ENCODE measurements at places on chromosomes 11 and 22.

GRCh38 chr11:70627219-70627618 is 228.9 kb downstream of the CTTN start:
- DNase-seq, result no peak

- no peak for DNase-seq
These were observed 1.2 kb upstream of the MPPED2 start for GRCh38 chr11:30587269-30587812.

DNA sequence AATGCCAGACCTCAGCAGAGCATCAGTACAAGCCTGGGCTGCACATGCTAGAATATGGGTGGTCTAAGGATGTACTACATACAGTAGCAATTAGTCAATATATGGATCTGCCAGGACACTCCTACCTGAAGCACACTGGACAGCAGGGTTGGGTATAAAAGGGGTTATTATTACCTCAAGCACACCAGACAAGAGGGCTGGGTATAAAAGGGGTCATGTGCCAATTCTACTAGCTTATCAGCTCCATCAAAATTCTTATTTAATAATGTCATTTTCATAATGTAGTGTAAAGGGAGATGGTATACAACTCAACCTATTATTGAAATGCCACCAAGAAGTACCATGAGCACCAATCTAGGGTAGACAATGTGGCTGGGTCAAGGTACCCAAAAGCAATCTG is 44.7 kb upstream of the PRODH start:
- no peak for DNase-seq

- peak; percentile 40 for DNase-seq
These were observed 48.5 kb upstream of the PPP2R1B start for GRCh38 chr11:111814557-111815320.

DNA sequence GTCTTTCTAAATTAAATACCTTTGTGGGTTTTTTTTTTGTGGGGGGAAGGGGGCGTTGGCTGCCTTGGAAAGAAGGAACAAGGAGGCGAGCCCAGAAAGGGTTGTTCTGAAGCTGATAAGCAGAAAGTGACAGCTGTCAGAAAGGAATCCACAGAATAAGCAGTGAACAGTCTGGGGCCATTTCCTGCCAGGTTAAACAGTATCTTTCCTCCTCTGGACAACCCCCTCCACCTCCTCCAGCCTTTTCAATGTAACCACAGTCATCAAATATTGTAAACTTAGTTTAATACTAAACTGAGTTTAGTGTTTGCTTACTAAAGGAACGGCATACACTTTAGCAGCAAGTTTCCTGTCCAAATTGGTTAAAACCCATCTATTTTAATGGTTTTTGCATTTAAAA is 271.2 kb upstream of the SYN3 start:
- DNase-seq, result no peak

GRCh38 chr11:23502826-23503225 is 642.6 kb upstream of the CCDC179 start:
- DNase-seq, result no peak

DNA sequence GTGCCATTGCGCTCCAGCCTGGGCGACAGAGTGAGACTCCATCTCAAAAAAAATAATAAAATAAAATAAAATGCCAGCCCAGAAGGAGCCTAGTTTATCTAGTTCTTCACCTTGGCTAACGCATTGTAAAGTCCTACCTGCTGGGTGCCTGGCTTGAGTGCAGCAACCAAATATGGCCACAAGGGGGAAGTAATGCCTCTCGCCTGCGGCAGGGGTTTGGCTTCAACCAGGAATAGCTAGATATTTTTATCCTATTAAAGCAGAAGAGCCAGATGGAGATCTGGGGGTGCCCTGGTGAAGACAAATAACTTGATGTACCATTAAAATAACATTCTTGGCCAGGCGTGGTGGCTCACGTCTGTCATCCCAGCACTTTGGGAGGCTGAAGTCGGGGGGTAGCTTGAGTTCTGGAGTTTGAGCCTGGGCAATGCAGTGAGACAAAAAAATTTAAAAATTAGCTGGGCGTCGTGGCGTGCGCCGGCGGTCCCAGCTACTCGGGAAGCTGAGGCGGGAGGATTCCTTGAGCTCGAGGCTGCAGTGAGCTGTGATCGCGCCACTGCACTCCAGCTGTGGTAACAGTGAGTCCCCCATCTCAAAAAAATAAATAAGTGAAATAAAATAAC is 20.6 kb upstream of the PLEKHB1 start:
- DNase-seq, result peak; percentile 38

DNA sequence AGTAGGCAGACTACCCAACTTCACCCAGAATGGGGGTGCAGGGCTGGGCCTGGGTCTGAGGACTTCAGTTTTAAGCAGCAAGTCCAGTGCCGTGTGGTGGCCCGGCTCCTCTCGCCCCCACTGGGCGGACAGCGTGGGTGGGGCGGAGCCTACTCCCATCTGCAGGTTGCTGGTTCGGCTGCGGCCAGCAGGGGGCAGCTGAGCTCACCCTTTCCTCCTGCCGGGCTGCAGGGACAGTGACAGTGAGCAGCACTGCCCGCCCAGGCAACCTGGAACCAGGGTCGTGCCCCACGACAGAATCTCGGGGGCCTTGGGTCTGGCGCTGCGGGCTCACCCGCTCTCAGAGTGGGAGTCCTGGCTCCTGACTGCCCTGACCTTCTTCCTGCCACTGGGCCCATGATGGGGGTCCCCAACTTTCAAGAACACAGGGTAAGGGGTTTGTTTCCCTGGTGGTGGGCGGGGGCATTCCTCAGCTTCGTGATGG is 6.2 kb upstream of the NEAT1 start:
- DNase-seq, result peak; percentile 68

GRCh38 chr11:60908803-60909202 is 2.4 kb upstream of the PRPF19 start:
- no peak for DNase-seq

DNA sequence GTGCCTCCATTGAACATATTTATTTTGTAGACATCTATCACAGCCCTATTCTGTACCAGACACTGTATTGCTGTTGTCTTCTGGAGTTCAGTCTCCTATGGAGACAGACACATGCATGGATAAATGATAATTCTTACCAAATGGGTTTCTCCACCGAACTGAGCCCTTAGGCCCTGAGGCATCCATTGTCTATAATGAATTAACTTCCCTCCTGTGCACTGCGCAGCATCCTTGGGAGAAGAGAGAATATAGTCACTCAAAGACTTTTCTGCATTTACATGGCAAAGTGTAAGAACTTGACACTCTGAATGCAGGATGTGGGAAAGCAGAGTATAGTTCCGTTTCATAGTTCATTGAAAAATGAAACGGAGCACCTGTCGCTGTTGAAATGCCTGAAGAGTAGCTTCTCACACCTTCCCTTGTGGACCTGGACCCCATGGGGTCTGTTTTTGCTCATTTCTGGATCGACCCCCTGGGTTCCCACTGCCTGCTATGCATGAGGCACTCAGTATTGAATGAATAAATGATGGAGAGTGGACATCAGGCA is 6.2 kb downstream of the ZNRF3 start:
- no peak for DNase-seq

DNA sequence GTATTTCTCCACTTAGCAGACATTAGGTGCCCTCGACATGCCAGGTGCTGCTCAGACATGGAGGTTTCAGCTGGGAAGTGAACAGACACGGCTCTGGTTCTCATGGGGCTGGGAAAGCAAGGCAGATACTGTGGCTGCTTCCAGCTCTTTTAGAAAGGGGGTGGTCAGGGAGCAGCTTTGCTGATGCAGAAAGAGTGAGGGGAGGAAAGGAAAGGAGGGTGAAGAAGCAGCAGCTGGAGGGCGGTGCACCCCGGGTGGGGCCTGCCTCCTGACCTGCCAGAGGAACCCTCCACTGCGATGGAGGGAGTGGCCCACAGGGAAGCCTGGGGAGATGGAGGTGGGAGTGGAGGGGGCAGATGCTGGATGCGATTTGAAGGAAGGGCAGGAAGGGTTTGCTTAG is 76.8 kb downstream of the MORC2 start:
- no peak for DNase-seq

GRCh38 chr11:74388678-74389327 is 9.4 kb downstream of the PGM2L1 start:
- DNase-seq, result no peak

GRCh38 chr11:122440811-122441665 is 214.5 kb upstream of the UBASH3B start:
- no peak for DNase-seq

- peak; percentile 51 for DNase-seq
These were observed 18.9 kb upstream of the PISD start for GRCh38 chr22:31680861-31681341.

DNA sequence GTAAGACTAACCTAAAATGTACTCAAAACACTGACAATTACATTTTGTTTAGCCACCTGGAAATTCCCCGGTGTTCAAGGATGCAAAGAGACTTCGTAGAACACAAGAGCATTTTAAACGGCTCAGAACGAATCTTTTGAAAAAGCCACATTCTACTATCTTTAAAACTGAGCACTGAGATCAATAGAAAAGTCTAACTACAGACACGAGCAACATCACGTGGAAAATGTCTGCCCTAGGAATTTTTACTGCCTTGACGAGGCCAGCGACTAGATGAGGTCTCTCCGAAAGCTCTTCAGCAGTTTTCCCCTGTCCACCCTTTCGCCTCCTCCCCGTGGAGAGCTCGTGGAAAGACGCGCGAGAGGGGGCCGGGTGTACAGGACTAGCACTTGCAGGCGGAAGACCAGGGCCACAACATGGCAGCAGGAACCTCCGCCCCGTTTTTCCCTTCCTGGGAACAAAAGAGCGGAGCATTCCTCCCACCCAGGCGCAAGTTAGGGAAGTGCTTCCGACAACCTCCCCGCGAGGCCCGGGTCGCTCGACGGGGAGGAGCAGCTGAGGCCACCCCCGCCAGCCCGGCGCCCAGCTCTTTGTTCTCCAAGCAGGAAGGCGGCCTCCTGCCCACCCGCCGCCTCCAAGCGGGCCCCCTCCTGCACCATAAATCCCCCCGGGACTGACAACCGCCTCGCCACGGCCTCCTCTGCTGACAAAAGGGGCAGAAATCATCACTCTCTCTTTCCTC is 1.1 kb downstream of the EIF4G2 start:
- peak; percentile 18 for DNase-seq

GRCh38 chr11:95682552-95682951 is 107.0 kb downstream of the FAM76B start:
- no peak for DNase-seq

GRCh38 chr11:130711193-130711592 is 205.1 kb downstream of the SNX19 start:
- no peak for DNase-seq

- no peak for DNase-seq
These were observed 209.3 kb downstream of the TBC1D22A start for GRCh38 chr22:46971764-46972125.

DNA sequence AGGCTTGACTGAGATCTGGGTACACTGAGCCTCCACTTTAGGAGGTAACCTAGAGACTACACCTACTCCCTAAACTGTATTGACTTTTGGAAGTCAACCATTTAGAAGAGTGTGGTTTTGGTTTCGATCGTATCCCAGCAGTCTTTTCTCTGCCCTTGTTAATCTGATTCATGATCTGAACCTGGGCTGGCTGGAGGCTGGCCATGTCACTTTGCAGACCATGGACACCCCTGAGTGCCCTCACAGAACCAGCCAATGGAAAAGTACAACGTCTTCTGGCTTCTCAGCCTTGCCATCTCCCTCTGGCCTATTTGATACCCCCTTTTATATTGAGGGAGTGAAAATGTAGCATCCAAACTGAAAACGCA is 10.8 kb downstream of the EHF start:
- DNase-seq, result no peak

- DNase-seq, result no peak
These were observed 59.8 kb downstream of the NAV2 start for GRCh38 chr11:19772480-19772879.

DNA sequence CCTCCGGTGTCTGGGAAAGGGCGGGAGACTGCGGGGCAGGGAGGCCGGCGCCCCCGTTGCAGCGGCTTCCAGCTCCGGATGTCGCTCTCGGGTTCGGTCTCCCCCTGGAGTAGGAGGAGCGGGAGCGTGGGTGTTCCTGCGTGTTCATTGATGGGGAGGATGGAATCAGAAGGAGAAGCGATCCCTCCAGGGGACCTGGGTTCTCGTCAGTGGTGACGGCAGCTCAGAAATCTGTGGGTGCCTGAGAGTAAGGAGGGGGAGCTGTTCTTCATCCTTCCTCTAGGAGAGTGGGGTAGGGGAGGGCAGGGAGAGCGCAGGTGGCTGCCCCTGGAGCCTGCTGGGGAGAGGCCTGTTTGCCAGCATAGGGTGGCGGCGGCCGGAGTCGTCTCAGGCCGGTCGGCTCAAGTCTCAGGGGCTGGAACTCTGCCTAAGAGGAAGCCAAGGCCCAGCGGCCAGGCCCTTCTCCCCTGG is 1.1 kb downstream of the UBASH3B start:
- DNase-seq, result no peak

- no peak for DNase-seq
These were observed 22.5 kb downstream of the RCN1 start for GRCh38 chr11:32113200-32113919.

DNA sequence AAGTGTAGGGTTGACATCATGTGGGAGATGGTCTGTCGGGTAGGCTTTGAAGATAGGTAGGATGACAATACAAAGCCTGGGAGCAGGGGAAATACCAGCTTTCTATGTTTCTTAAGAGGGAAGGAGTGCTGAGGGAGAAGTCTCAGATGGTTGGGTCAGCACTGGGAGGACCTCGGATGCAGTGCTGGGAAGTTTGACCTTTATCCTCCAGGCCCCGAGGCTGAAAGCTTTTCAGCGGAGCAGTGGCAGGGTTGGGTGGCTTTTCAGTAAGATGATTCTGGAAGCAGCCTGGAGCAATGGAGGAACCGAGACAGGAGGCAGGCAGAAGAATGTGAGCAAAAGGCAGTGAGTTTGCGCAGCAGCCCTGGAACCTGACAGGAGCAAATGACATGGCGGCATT is 43.5 kb upstream of the MYO18B start:
- no peak for DNase-seq

GRCh38 chr11:94272738-94273313 is 31.6 kb upstream of the IZUMO1R start:
- DNase-seq, result no peak

- no peak for DNase-seq
These were observed 76.6 kb upstream of the UCP3 start for GRCh38 chr11:74085542-74085892.

DNA sequence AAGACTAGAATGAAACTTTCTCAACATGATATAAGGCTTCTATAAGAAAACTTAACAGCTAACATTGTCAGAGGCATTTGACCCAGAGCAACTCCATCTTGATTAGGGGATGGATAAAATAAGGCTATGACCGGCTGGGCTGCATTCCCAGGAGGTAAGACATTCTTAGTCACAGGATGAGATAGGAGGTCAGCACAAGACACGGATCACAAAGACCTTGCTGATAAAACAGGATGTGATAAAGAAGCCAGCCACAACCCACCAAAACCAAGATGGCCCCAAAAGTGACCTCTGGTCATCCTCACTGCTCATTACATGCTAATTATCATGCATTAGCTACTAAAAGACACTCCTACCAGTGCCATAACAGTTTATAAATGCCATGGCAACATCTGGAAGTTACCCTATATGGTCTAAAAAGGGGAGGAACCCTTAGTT is 135.2 kb downstream of the TTC28 start:
- DNase-seq, result no peak

- DNase-seq, result peak; percentile 51
These were observed 201.3 kb upstream of the BLID start for GRCh38 chr11:122317305-122317704.

GRCh38 chr11:5154657-5155056 is at the start of gene OR52A1:
Gene OR52A1 (minus strand): TSS chr11:5154757. CDS start chr11:5152369, 2,388 bp downstream.
- DNase-seq, result no peak

All from GM04504 (cell line).